ENCODE measurements at places on chromosomes 16 and 17.

- no peak for DNase-seq
Observed at GRCh38 chr16:19841184-19841583, 43.5 kb downstream of the GPRC5B start.

- DNase-seq, result no peak
Observed at GRCh38 chr17:35695613-35696012, 35.8 kb upstream of the RASL10B start.

DNA sequence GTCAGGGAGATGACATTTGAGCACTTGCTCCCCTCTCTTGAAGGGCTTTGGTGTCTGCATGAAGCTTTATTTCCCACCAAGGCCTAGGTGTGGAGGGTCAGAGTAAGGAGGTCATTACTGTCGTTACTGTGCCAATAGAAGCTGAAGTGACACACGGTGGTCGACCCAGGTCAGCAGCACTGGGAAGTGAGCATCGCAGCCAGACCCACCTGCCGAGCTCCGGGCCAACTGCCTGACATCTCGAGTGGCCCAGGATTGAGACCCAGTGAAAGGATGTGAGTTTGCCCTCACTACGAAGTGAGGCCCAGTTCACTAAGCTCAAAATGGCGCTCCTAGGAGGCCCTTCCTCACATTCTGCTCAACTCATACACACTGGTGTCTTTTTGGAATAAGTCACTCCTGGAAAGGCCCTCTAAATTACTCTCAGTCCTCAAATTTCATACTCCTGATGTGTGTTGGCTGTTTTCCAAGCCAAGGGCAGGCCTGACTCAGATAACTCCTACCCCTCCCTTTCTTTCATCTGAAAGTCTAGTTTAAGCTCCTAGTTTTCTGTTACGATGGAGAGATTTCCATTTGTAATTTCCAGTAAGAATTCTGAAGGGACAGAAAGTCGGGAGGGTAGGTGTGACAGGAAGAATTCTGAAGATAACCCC lies 200.4 kb downstream of the LGALS9B start:
- DNase-seq, result no peak

GRCh38 chr16:66713076-66713475 lies 16.5 kb upstream of the CMTM4 start:
- no peak for DNase-seq

GRCh38 chr17:53527473-53527872 lies 295.3 kb upstream of the KIF2B start:
- DNase-seq, result no peak

- no peak for DNase-seq
Observed at GRCh38 chr17:79750650-79751545, 20.2 kb downstream of the ENPP7 start.

DNA sequence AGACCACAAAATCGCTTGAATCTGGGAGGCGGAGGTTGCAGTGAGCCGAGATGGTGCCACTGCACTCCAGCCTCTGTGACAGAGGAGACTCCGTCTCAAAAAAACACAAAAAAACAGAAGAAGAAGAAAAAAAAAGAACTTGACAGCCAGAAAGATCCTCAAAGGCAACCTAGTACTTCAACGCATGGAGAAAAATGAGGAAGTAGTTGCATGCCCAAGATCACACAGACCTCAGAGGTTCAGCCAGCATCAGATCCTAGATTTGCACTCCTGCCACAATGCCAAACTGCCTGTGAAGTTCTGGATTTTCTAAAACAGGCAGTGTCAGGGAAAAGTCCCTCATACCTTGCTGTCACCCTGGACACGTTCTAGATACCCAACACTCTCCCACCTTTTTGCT lies 1.5 kb downstream of the ATPAF2 start:
- no peak for DNase-seq

GRCh38 chr16:88973007-88973410 lies 4.0 kb downstream of the CBFA2T3 start:
- DNase-seq, result no peak

DNA sequence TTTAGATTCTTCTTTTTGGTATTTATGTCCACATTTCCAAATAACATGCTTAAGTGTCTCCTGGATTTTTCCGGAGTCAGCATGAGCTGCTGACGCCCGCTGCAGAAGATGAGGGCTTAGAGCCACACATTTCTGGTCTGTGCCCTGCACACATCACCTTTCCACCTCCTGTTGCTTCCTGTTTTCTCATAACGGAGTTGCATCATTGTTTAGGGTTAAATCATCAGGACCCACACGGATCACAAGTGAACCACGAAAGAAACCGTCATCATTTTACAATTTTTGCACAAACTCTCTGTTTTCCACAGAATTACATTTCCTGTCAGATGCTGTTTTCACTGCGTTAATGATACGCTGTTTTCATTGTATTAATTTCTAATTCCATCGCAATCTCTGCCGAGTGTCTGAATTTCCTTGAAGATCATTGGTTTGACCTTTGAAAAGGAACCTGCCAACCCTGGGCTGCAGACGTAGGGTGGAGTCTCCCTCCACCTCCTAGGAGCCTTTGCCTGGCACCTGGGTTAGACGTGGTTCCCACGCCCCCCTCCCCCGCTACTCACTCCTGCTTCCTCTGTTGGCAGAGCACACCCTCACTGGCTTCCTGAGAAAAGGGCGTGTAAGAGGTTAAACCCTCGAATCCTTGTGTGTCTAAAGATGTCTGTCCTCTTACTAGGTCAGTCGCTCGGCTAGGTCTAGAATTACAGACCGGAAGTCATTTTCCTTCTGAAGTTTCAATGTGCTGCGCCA lies 68.2 kb downstream of the RNF213 start:
- DNase-seq, result no peak

DNA sequence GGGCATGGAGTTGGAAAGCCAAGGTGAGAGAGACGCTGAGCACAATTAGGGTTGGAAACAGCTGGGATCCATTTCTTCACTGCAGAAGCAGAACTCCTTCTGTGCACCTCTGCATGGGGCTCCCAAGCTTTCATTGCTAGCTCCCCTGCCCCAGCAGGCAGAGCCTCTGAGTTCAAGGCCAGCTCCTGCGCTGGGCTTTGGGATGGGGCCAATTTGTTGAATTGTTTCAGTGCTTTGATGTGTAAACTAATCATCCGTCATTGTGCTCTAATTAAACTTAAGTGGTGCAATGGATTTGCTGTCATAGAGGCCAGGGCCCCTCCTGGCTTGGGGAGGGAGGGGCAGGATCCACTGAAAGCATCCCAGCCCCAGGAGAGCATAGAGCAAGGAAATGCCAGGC lies 13.5 kb upstream of the LYRM9 start:
- DNase-seq, result no peak

DNA sequence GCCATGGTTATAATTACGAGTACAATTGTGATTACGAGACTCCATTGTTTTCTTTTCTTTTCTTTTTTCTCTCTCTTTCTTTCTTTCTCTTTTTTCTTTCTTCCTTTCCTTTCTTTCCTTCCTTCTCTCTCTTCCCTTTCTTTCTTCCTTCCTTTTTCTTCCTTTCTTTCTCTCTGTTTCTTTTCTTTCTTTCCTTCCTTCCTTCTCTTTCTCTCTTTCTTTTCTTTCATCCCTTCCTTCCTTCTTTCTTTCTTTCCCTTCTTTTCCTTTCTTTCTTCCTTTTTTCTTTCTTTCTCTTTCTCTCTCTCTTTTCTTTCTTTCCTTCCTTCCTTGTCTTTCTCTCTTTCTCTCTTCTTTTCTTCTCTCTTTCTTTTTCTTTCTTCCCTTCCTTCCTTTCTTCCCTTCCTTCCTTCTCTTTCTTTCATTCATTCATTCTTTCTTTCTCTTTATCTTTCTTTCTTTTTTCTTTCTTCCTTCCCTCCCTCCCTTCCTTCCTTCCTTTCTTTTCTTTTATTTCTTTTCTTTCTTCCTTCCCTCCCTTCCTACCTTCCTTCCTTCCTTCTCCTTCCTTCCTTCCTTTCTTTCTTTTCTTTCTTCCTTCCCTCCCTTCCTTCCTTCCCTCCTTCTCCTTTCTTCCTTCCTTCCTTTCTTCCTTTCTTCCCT lies 14.1 kb upstream of the NTN1 start:
- no peak for DNase-seq

DNA sequence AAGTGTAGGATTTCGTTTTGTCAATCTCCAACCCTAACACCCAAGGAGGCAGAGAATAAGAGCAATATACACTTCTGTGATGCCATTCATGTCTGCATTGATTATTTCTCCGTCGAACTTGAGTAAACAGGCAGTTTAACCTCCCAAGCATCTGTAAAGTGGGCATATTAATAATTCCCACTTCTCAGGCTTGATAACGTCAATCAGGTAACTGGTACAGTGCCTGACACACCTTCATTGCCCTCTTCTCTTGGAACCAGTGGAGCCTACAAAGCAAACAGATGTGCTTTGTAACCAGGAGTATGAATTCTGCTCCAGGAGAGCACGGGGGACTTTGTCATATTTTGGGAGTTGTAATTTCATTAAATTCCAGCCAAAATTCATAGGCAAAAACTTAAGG lies 32.5 kb upstream of the PLCG2 start:
- no peak for DNase-seq

DNA sequence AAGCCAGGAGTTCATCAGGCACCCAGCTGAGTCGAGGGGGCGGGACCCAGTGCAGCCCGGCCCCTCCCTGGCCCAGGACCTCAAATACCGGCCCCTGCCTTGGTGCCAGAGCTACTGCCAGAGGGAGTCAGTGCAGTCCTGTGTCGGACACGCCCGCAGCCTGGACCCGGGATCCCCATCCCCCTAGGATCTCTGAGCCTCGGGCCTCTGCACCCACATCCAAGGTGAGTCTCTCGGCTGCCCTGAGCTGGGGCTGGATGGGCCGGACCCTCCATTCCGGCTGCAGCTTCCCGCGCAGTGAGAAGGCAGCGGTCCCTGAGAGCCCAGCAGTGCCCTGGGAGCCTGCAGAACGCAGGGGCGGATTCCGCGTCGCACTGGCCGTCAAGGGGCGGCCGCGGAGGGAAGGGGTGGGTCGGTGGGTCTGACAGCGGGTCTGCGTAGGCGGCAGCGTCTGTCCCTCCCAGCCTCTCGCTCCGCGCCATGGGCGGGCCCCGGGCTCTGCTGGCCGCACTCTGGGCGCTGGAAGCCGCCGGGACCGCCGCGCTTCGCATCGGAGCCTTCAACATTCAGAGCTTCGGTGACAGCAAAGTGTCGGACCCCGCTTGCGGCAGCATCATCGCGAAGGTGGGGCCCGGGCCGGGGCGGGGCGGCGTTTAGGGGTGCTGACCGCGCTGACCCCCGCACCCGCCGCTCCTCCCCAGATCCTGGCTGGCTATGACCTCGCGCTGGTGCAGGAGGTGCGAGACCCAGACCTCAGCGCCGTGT lies at the start of gene DNASE1L2:
Gene DNASE1L2, plus strand, starts transcription at position 108 of the 765 bp plus-strand sequence. Its CDS starts 373 bp downstream, at position 481.
- DNase-seq, result no peak

DNA sequence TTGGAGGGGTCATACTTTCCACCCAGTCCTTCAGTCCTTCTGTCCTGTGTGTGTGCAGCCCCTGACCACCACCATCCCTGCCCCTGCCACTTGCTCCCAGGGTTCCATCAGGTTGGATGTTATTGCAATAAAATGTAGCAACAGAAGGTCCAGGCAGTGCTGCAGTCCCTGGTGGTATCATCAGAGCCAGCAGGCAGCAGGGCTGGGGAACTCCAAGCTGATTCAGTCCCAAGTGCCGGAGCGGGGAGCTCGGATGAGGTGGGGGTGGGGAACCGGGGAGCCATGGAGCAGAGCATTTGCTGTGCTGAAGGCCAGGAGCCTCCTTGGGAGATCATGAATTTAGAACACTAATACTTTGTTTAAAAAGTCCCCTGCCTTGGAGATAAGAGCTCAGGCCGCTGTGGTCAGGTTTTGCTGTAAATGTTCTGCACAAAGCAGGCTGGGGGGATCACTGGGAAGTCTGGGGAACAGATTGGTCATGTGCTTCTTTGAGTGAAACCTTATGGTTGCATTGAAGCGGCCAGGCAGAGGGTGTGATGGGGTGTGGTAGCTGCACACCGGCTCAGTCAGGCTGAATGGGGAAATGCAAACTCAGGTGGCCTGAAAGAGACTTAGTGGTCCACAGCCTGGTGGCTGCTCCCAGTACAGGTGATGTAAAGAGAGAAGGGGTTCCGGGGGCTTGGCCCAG lies 225.9 kb downstream of the SEC14L1 start:
- no peak for DNase-seq

DNA sequence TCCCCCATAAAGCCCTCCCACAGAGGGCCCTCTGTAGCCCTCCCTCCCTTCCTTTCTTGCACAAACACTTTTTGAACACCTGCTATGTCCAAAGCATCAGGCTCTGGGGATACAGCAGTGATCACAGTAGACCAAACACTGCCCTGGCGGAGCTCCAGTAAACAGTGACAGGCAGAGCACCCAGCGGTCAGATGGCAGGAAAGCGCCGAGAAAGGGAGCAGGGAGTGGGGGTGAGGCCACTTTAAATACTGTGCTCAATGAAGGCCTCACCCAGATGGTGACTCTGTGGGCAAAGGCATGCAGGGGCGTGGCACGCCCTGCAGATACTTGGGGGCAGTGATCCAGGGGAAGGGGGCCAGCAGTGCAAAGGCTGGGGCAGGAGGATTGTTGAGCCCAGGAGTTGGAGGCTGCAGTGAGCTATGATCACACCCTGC lies 7.6 kb downstream of the PRR29 start:
- DNase-seq, result no peak

- no peak for DNase-seq
Observed at GRCh38 chr17:40345161-40345993, 19.2 kb downstream of the GJD3 start.

DNA sequence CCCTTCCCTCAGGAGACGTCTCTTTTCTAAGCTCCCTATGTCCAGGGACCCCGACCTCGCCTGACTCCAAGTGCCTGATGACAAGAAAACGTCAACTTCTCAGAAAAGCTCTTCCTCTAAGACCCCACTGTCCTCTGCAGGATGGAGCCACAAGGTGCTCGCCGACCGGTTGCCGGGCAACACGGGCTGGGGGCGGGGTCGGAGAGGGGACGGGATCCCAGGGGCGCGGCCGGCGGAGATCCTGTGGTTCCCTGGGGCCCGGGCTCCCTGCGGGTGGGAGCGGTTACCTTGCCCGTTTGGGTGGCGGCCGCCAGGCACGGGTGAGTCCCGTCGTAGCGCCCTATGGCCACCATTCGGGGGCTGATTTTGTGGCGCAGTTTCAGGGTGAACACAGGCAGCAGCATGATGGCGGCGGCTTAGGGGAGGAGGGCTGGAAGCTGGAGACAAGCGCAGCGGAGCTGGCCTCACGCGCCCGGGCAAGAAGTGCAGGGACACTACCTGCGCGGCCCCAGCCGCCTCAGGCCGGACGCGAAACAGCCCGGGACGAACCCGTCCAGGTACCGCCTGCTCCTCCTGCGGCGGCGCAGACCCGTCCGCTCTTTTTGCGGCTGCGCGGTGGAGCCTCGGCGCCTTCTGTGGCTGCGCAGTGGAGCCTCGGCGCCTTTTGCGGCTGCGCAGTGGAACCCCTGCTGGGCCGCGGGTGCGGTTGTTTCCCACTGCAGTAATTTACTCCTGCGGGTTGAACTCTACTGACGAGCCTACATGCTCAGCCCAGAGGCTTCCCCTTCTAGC lies at the start of gene BBS2:
Gene BBS2, minus strand, starts transcription at position 566 of the 792 bp plus-strand sequence. Its CDS starts 162 bp downstream, at position 404.
- peak; percentile 69 for DNase-seq

DNA sequence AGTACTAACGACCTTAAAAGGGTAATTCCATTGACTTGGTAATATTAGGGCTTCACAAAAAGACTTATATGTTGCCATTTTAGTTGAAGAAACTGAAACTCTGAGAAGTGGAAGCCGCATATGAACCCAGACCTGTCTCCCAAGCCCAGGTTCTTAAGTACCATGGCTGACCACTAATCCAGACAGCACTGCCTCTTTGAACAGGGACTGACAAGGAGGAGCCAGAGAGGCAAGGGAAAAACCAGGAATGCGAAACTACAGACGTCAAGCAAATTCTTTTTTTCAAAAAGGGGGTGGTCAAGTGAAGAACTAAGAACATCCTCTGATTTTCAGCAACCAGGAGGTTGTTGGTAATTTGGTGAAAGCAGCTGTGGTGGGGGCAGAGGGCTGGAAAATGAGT lies 15.2 kb downstream of the CYB5D1 start:
- DNase-seq, result no peak

GRCh38 chr17:69913216-69913615 lies 161.8 kb upstream of the KCNJ16 start:
- no peak for DNase-seq
